ENCODE measurements at places on chromosomes 7 and 10.

- peak; percentile 60 for DNase-seq
These were observed 167.9 kb downstream of the NEURL1 start for GRCh38 chr10:103661198-103661950.

DNA sequence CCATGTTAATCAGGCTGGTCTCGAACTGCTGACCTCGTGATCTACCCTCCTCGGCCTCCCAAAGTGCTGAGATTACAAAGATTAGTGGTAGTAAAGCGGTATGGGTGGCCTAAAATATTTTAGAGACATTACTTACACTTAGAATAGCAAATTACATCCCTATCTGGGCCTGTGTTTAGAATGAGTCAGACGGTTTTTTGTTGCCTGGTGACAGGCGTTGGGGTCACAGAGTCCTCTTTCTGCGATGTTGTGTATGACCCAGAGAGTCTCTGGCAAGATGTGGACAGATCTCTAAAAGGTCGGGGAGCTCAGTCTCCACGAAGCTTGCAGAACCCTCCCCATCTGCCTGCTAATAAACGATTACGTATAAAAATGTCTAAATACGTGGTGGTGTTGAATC is 39.6 kb upstream of the PRKCQ start:
- DNase-seq: no peak

DNA sequence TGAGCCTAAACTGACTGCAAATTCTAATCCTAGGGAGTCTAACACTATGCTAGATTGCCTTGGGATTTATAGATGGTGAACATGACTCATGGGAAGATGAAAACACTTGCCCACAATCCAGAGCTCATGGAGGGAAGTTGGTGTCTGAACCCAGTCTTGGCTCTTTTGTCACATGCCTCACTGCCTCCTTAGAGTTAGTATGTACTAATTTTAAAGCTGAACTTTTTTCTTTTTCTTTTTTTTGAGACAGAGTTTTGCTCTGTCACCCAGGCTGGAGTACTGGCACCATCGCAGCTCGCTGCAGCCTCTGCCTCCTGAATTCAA is 14.4 kb downstream of the MRPL32 start:
- no peak for DNase-seq

DNA sequence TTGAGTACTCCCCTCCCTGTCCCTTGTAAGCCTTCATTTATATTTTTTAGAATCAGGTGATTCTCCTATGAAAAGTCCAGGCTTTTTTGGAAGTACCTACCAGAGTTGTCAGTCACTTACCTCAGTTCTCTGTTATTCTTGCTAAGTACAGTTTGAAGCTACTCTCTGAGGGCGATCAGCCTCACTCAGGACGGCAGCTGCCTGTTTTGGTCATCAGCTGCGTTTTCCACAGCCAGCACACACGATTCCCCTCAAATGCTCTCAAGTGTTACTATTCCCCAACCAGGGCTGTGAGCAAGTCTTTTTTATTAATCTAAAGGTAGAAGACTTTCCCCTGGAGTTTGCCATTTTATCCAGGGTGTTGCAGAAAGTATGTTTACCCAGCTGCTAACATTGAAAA is 328.6 kb downstream of the SUGCT start:
- DNase-seq: no peak

DNA sequence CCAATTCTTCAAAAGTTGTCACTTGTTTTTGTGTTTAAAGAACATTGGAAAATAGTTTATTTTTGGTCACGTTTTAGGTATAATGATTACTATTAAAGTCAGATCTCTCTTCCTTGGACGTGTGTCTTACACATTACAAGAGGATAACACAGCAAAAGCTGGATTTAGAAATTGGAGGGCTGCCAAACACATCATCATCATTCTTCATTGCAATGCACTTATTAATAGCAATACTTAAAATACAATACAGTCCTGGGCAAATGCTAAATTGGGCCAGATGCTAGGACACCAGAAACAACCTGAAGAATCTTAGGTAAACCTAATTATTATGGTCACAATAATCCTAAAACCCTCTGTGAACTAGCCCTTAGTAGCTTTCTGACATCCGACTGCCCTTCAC is 303.6 kb downstream of the DGKB start:
- DNase-seq: no peak

DNA sequence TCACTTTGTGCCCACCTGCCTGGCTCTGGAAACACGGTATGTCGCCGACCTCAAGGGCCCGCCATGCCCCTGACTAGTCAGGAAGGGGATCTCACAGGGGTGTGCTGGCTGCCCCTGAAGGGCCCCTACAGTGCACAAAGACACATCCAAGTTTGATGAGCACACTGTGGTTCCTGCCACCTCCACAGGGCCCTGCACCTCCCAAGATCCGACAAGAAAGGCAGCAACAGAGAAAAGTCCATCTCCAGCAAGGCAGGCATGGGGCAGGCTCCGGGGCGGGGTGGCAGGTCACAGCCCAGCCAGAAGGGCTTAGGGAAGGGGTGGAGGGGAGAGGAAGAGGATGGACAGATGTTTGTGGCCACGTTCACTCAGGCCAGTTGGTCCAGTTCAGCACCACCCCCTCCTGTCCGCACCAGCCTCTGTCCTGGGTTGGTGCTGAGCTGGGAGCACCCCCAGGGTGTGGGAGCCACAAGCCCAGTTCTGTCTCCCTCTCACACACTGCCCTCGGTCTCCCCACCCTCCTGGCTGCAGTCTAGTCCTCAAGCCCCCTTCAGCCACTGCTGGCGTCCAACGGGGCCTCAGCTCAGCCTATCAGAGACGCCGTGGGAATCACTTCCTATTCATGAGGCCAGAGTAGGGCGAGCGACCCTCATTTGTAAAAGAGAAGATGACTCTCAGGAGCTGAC is 11.5 kb downstream of the DRGX start:
- no peak for DNase-seq

GRCh38 chr10:109987452-109988211 is 20.2 kb upstream of the ADD3 start:
- no peak for DNase-seq

GRCh38 chr10:84214612-84215235 is 10.6 kb downstream of the LRIT2 start:
- no peak for DNase-seq

DNA sequence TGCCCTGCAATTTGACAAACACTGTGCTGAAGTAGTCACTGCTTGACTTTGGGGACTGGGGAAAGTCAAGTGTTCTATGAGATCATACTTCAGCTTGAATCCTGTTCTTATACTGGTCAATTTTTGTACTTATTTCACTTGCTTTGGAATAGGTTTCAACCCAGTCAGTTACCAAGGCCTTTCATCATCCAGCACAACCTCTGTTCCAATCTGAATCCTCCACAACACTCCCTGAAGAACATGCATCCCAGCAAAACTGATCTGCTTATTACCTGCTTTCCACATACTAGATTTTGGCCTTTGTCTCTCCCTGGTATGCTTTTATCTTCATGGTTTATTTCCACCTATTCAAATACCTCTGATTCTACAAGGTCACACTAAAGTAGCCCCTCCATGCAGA is 29.5 kb downstream of the DPY19L1 start:
- DNase-seq: no peak

GRCh38 chr10:110802551-110803238 is 69.0 kb upstream of the PDCD4 start:
- DNase-seq: peak; percentile 40

- DNase-seq: no peak
These were observed 195.2 kb downstream of the MDFIC start for GRCh38 chr7:115116773-115117715.

- no peak for DNase-seq
These were observed 67.3 kb upstream of the TPK1 start for GRCh38 chr7:144903201-144903600.

GRCh38 chr10:100887761-100888296 is 24.9 kb upstream of the SLF2 start:
- DNase-seq: no peak

DNA sequence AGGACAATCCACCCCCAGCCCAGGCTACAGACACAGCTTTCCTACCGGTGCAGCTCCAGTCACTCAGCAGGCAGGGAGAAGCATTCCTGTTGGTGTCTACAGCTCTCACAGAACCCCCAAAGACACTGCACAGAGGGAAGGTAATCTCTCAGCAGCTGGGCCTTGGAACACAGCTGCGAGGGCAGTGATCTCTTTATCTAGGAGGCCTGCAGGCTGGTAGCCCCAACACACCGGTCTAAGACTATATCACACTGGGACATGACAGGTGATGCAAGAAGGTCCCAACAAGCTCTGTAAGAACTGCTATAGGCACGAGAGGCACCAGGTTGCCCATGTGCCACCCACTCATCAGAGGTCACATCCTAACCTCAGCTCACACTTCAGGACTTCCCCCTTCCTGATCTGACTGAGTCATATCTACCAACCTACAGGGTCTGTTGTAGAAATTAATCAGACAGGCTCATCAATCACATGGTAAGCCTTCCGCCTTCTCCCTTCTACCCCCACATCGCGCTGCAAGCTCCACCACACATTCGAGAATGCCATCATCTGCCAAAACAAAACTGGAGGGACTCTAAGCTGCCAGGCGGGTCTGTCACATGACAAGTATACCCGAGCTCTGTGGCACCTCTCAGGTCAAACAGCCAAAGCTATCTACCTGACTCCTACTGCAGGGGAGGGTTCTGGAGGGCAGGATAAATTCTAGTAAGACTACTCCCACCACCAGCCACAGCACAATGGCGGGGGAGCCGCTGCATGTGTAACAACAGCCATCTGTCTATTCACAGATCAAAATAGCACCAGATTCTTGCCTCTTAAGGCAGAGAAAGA is 26.1 kb downstream of the FAM53B start:
- peak; percentile 78 for DNase-seq

- DNase-seq: no peak
These were observed 350.9 kb upstream of the NPVF start for GRCh38 chr7:25578991-25579777.

DNA sequence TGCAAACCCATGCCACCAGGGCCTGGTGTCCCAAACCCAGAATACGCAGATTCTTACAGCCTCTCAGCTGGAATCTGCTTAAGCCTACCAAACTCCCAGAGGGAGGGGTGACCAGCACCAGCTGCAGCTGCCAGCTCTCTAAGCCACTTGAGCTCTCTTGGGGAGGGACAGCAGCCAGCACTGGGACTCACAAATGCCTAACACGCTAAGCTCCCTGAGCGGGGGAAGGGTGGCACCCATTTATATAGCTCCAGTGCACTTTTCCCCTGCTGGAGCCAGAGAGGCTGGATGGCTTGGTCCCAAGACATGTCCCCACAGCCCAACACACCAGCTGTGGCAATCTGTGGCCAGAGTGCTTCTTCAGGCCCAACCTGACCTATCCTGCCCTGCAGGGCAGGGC is 326.8 kb upstream of the NRG3 start:
- no peak for DNase-seq

Measured in CD4-positive, alpha-beta T cell treated with Interferon gamma for 1 hour (primary cell).